ENCODE measurements at places on chromosomes 13 and 19.

- no peak for DNase-seq
Measured at GRCh38 chr19:54434873-54435214, 14.2 kb upstream of the LENG8 start.

DNA sequence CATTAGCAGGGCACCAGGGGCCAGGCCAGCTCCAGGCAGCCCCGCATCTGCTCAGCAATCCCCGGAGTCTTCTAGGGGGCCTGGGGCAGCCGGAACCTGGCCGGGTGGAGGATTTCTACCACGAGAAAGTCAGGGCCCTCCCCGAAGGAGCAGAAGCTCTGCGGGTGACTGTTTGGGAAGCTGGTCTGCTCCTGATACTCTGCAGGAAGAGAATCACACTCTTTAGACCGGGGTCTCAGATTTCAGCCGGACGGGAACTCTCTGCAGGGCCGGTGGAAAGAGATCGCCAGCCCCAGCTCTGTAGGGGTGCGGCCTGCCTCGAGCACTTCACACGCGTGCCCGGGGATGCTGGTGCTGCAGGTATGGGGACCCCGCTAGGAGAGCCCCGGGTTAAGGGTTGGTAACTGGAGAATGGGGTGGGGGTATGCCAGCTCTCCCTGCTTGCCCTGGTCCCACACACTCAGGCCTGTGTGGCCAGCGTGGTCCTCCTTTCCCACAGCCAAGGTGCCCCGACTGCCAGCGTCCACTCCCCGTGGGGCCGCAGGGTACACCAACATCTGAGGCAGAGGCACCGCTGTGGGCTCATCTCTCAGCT lies 20.1 kb downstream of the RASA3 start:
- DNase-seq, result no peak

DNA sequence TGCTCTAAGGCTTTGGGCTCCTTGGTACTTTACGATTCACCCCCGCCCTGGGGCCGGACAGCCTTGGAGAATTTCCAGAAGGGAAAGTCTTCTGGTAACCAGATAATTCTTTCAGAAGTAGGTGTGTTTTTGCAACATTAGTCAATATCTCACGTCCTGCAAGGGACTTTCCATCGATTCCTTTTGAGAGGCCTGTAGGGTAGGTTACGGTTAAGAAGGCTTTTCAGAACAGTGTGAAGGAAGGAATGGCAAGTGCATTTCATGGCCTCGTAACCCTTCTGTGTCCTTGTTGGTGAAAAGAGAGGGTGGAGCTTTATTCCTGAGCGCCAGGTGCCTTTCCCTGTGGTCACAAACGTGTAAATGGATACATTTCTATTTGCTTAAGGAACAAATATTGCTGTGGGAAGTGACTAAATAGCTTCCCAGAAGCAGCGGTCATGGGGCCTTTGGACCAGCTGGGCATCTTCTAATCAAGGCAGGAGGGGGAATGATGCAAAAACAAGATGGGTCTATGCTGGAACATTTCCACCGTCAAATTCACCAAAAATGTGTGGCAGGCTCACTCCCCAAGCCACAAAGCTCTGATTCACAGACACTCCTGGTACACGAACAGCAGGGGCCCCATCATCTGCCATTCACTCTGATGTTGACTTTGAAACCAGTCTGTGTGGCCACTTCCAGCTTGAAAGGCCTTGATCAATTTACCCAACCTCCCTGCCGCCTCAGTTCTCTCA lies 99.2 kb downstream of the ANKRD10 start:
- no peak for DNase-seq

DNA sequence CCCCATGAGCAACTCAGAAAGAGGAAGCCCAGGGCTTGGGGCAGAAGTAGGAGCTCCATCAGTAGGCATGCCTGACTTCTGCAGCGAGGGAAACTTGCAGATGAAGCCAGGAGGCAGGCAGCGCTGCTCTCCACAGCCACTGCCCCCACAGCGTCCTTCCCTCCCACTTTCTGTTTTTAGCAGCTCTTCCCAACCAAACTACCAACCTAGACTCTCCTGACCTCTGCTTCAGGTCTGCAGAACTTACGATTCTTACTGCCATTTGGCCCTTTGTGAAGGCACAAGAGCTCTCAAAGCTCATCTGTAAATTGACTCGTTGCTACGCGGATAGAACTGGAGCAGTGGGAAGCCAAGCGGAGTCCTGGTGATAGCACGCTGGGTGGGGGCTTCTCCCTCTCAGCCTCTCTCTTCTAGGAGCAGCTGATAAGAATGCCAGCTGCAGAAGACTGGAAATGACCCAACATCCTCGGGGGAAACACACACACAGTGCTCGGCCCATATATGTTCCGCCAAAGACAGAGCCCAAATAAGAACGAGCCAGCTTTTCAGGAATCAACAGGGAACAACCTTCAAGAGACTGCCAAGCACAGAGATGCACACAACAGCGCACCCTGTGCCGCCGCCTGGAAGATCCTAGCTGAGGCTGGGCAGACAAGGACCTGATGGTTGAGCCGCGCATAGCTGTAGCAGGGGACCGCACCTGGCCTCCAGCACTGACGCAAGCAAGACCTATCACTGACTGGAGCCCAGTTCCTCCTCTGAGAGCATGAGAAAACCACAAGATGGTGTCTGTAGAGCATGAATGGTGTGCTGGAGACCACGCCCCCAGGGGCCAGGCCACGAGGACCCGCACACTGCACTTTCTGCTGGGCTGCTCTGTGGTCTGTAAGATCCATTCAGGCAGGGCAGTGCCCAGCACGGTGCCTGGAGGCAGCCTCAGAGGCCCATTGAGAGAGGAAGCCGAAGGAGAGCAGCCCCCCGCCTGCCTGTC lies 15.9 kb upstream of the SLC35E1 start:
- DNase-seq, result no peak

- no peak for DNase-seq
Measured at GRCh38 chr19:47699360-47699917, 13.8 kb upstream of the EHD2 start.

DNA sequence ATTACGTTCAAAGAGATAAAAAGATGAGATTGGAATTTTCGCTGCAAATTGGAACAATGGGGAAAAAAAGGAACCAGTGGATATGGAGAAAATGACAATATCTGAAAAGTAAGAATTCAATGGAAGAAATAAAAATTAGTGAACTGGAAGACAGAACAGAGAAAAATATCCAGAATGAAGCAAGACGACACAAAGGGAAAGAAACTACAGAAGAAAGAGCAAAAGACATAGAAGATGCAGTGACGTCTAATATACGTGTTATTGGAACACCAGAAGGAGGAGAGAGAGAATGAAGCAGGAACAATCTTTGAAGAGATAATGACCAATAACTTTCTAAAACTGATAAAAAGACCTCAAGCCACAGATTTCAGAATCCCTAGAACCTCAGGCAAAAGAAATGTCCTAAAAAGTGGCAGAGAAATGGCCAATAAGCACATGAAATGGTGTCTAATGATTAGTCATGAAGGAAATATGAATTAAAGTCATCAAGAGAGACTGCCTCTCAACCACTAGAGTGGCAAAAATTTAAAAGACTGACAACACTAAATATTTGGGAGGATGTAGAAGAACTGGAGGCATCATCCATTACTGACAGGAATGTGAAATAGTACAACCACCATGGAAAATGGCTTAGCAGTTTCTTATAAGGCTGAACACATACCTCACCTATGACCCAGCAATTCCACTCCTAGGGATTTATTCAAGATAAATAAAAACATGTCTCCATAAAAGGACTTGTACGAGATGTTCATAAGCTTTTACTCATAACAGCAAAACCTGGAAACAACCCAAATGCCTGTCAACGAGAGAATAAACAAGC lies 56.5 kb downstream of the GADD45B start:
- DNase-seq, result no peak

GRCh38 chr13:38496917-38497316 lies 147.3 kb downstream of the UFM1 start:
- DNase-seq, result no peak

DNA sequence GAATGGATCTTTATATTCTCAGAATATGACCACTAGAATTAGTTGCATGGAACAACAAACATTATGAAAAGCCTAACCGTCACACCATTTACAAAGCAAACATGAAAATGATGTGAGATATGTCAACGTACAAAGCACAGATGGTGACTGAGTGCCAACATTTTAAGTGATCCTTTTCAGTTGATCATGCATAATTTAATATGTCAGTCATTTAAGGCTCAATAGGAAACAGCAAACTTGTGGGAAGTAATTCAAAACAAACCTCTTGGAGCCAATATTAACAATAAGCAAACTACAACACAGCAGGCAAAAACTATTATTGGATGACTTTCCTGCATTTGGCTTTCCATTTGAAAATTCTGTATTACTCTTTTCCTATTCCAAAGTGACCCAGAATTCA lies 277.6 kb downstream of the SLITRK6 start:
- no peak for DNase-seq

- no peak for DNase-seq
Measured at GRCh38 chr13:106383791-106384190, 151.7 kb downstream of the EFNB2 start.
